ENCODE measurements at places on chromosomes 5 and 9.

DNA sequence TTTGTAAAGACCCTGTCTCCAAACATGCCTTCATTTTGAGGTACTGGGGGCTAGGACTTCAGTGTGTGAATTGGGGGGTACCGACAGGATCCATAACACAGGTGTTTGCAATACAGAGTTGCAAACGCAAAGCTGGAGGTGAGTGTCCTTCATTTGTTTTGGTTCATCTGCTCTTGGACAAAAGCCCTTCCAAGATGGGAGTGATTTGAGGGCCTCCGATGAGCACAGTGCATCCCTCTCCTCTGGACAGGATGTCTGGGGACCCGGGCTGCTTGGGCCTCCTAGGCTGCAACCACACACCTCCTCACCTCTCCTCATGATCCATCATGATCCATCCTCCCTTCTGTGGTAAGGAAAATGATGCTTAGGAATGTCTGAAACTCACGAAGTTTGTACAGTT lies 23.8 kb downstream of the FGD3 start:
- DNase-seq, result no peak

GRCh38 chr5:136208916-136209315 lies 16.0 kb upstream of the SMIM32 start:
- DNase-seq, result no peak

DNA sequence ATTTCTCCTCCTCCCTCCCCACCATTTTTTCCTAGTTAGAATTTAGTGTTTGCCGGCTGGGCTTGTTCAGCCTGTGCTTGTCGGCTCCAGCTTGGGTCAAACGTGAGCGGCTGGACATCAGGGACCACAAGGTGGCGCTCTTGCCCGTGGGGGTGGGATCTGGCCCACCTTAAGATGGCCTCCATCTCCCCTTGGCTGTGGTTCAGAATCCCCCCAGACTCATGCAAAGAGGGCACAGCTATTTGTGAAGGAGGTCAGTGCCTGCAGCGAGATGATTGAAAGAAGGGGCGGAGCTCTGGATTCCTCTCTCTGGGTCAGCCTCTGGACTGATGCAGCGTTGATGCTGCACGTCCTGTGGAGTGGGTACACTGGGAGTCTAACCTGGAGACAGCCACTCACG lies 283.3 kb upstream of the TUT7 start:
- DNase-seq, result no peak

DNA sequence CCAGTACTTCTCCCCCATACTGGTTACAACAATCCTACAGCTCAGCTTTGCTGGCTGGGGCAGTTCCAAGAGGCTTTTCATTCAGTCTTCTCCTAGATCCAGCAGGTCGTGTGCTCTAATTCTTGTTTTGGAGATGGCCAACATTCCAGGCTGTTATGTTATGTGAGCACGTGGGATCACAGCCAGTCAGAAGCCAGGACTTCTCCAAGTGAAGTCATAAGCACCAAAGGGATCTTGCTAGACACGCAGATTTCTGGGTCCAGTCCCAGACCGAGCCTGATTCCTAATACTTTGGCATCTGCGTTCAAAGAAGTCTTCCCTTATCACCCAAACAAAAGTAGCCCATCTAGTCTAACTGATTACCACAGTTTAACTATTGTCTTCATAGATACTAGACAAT lies 1.4 kb upstream of the LARP1 start:
- DNase-seq, result no peak

DNA sequence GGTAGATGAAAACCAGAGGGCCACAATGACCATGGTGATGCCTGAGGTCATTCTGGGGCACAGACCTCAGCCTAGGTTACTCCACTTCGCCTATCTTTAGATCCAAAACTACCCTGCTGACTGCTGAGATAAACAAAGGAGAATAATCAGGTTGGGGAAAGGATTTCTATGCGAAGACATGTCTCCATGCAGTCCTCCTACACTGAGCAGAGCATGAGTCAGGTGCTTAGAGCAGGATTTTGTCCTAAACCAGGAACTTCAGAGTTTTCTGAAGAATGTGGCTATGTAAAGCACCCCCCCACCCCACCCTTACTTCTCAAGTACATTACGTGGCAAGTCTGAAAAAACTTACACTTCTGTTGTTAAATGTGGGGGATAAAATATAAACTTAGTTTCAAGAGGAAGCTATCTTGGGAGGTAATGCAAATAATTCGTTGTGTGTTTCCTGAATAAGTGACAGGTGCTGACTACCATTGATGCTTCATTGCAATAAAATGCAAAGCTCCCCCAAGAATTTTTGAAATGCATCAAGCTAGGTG lies 19.4 kb downstream of the PDCD1LG2 start:
- DNase-seq, result no peak

- DNase-seq, result no peak
These were observed 28.1 kb upstream of the F2RL1 start for GRCh38 chr5:76790632-76791290.

DNA sequence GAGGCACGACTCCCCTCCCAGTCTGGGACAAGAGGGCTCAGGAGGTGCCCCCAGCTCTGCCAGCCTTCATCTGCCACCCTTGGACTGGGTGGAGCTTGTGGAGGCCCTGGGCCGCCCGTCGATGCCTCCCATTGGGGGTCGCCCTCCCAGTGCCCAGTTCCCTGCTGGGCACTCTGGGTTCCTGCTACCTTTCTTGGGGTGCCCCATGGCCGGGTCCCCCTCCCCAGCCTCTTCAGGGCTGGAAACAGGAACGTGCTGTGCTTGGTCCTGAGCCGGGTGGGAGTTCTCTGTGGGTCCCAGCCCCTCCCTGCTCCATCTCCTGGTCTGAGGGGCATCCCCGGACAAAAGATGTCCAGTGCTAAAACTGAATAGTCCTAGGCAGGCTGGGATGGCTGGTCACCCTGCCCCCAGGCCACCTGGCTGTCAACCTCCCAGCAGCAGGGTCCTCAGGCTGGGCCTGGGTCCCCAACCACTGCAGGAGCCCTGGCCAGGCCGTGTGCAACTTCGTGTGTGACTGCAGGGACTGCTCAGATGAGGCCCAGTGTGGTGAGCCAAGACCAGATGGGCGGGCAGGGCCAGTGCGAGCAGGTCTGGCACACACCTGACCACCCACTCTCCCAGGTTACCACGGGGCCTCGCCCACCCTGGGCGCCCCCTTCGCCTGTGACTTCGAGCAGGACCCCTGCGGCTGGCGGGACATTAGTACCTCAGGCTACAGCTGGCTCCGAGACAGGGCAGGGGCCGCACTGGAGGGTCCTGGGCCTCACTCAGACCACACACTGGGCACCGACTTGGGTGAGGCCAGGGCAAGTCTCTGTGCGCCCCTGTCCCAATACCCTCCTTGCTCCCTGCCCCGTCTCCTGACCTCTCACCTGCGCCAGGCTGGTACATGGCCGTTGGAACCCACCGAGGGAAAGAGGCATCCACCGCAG lies 784 bp downstream of the MAMDC4 start:
- DNase-seq, result no peak

- DNase-seq, result no peak
These were observed 216.8 kb upstream of the PIK3R1 start for GRCh38 chr5:67998709-67999261.

- no peak for DNase-seq
These were observed 103.6 kb downstream of the SLC1A3 start for GRCh38 chr5:36710039-36710438.

DNA sequence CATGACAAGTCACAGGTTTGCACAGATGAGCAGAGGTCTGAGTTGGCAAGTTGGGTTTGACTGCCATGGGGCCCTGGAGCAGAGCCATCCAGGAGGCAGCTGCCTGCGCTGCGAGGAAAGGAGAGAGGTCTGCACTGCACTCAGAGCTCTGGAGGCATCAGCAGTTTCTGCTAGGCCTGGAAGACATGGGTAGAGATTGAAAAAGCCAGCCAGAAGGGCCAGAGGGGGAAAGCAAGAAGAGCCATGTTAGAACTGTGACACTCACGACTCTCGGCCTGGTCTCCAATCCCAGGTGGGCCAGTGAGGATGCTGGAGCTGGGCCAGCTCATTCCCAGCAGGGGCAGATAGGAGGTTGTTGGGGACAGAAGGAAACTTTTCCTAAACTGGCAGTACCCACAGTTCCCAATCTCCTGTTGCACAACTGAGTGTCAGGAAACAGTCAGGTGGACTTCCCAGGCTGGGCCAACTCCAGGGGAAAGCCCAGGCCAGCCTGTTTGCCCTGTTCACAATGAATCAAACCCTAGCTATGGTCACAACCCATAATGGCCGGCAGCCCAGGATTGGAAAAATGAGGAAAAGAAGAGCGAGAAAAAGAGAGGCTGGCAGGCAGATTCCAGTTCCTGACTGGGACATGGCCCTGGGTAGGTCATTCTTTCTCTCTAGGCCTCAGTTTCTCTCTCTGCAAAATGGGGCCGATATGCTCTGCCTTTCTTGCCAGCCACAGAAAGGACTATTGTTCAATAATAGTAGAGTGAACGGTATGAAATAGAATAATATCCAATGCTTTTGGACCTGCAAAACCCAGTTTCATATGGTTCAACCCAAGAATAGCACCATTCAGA lies 7.8 kb upstream of the ORM1 start:
- DNase-seq, result no peak

GRCh38 chr5:69512740-69513260 lies 20.2 kb downstream of the OCLN start:
- DNase-seq, result no peak

- DNase-seq, result no peak
These were observed 109.9 kb downstream of the CACNA1B start for GRCh38 chr9:137987244-137988030.

DNA sequence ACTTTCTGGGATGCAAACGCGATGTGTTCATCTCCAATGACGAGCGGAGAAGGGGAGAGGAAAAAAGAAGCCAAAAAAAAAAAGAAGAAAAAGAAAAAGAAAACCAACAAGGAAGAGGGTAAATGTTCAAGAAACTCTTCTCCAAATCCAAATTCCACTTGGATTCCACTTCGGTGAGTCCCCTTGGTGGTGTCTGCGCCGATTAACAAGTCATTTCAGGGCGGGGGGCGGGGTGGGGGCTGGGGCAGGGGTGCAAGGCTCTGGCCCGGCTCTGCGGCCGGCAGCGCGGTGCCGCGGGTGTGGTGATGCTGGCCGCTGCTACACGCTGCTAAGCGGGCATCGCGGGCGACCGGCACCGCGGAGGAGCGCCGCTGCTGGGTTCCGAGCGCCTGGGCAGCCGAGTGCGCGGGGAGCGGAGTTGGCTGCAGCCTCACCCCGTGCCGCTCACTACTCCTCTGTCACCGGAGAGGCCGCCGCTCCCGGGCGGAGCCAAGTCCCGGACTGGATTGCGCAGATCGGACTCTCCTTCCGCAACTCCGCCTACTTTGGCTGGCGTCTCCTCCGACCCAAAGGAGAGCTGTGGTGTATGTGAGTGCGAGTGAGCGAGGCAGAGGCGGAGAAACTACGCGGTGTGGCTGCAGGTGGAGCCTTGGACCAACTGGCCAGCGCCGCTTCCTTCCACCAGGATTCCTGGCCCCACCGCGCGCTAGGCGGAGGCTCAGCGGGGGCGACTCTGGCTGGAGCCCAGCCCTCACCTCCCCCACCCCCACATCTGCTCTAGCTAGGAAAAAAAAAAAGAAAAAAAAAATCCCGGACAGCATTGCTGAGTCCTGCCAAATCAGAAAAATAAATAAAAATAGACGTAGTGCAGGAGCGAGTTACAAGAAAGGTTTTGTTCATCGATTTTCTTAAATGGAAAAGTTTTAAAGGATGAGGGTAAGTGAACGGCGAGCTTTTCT lies at the start of gene SEMA6A:
SEMA6A (minus strand) TSS at position 457 of the 959 bp plus-strand sequence. CDS start 69,879 bp downstream, outside the sequence.
- peak; percentile 57 for DNase-seq

DNA sequence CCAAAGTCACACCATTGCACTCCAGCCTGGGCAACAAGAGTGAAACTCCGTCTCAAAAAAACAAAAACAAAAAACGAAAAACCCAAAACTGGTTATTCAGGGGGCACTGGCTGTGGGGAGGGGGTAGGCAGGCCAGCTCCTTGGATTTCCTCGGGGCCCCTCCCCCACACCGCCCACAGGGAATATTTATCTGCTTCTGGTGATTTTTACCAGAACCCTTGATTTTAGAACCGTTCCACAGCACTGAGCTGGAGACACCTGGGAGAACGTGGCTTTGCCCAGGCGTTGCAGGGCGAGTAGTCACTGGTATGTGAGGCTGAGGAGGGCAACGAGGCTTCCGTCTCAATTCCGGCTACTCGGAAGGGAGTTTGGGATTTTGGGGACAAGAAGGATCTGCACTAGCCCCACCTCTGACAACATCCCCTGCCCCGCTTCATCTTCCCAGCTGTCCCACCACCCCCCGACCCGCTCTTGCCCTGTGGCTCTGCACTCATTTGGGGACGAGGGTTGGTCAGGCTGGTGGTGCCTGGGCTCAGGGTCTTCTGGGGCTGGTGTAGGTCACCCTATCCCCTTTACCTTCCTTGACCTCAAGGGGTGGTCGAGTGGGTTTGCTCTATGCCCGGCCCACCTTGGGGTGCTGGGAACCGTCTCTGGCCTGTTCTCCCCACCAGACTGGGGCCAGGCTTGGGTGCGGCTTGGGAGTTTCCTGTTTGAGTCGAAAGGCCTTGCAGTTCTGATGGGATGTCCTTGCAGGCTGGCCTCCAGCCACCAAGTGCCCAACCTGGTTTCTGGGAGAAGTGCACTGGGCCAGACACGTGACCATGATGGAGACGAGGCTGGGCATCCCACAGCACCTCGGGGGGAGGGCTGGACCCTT lies 3.5 kb downstream of the AHRR start:
- DNase-seq, result no peak

DNA sequence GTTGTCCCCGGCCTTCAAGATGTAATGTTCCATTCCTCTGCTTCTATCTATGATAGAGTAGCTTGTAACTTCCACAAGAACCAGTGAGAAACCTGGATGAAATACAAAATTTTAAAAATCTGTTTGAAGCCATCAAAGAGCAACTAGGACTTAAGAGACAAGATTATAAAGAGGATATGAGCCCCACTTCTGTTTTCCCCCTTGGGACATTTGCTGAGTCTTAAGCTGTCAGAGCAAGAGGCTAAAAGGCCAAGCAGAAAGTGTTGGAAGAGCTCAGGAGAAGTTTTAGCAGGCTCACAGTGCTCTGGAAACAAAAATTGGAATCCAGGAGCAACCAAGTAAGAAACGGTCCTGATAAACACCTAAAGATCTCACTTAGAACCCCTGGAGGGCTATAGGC lies 76.1 kb downstream of the ADRB2 start:
- no peak for DNase-seq

GRCh38 chr9:5762421-5762820 lies 70.5 kb downstream of the ERMP1 start:
- no peak for DNase-seq

- no peak for DNase-seq
These were observed 4.3 kb upstream of the SLC36A2 start for GRCh38 chr5:151351671-151352070.

- DNase-seq, result peak; percentile 80
These were observed 19.2 kb upstream of the TOR1B start for GRCh38 chr9:129783516-129784361.

Data from GM19239 (cell line).